NCI-H82 (cell line): ENCODE measurements at places on chromosomes 5 and 9.
A peak's percentile ranks its signal among the peaks of the same experiment; 100 is the strongest.

GRCh38 chr5:132266836-132267160, 9.3 kb downstream of the PDLIM4 start:
- DNase-seq, result no peak

GRCh38 chr9:116550696-116551436, 136.2 kb upstream of the TRIM32 start:
- no peak for DNase-seq

DNA sequence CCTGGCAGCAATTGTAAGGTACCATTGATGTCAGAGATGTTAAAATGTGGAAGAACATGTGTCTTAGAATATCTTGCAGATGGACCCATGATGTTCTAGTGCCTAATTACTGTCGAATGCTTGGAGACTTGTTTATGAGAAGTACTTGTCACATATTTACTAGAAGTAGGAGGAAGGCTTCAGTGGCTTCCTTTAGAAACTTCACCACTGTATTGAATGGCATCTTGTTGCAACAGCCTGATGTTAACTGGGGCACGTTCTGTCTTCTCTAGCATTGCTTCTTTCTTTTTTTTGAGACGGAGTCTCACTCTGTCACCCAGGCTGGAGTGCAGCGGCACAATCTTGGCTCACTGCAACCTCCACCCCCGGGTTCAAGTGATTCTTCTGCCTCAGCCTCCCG, 16.5 kb downstream of the UGCG start:
- no peak for DNase-seq

DNA sequence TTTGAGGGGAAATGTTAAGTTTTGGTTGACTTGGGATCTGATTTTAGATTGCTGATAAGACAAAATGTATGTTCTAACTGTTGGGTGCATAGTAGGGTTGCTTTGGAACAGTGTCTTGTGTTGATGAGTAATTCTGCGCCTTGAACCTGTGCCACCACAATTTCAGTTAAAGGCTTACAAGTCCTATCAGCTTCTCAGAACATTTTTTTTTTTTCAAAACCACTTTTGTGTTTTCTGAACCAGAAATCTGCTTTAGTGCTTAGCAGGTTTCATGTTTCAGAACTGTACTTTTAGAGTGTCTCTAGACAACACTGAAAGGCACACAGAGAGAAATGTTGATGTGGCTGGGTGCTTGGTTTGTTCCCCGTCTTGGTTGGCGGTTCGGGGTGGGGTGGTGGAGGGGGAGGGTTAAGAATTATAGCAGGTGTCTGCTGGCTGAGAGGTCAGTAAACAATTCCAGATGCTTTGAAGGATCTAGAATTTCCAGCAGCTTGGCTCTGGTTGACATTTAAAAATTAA, 84.6 kb downstream of the ANKRD55 start:
- DNase-seq, result peak; percentile 55

- DNase-seq, result no peak
These were observed 89.3 kb downstream of the FEM1C start for GRCh38 chr5:115455301-115455707.
